ENCODE measurements at places on chromosomes 6 and 20.

- DNase-seq = no peak
Measured at GRCh38 chr6:15888798-15889772, 226.3 kb upstream of the DTNBP1 start.

DNA sequence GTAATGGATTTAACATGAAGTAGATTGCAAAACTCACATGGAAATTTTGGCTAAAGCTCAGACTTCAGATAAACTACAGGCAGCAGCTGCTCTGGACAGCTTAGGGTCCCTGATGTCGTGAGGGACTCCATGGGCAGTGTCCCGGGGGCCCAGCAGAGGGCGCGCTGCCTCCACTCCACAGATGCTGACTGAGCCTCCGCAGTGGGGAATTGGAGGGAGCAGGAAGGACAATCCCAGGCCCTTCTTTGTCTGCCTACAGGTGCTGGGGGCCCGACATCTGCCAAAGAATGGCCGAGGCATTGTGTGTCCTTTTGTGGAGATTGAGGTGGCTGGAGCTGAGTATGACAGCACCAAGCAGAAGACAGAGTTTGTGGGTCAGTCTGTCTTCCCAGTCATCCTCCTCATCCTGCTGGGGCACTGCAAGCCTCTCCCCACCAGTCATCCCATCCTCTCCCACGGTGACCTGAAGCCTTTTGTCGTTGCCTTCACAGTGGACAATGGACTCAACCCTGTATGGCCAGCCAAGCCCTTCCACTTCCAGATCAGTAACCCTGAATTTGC lies 35.9 kb downstream of the PLCG1 start:
- peak; percentile 52 for DNase-seq

DNA sequence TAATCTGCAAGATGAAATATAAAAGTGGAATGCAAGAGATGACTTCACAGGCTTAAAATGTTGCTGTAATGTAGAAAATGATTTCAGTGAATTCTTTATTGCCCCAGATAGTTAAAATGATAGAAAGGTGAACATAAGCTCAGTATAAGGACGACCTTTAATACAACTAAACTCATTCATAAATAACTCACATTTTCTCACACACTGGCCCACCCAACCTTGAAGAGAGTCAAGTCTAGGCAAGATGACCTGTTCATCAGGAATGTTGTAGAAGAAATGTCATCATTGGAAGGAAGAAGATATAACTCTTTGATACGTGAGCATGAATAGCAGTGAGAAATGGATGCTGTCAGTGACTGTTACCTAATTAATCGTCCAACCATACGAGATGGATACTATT lies 111.1 kb upstream of the SASH1 start:
- no peak for DNase-seq

GRCh38 chr6:49531774-49532569 lies 18.5 kb upstream of the C6orf141 start:
- peak; percentile 40 for DNase-seq

- DNase-seq = no peak
Measured at GRCh38 chr20:48034751-48035150, 249.5 kb upstream of the SULF2 start.

DNA sequence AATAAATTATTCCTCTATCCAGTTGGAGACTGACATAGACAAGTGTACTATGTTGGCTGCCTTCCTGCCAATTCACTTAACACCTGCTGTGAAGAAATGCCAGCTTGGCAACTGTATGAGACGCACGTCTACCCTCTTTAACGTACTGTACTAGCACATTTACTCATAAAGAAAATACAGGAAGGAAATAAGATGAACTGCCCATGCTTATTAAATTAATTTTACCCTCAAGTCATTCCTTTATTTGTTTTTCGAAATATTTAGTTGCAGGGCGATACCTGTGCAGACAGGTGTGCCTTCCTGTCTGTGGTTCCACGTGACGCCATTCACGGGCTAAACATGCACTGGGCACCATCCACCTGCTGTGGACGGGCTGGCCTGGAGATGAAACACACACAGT lies 52.0 kb downstream of the PSMG4 start:
- DNase-seq = no peak

GRCh38 chr20:35129647-35130069 lies 17.5 kb downstream of the EDEM2 start:
- DNase-seq = no peak

GRCh38 chr20:653110-653589 lies at the start of gene SRXN1:
SRXN1 (minus strand) TSS chr20:653200; CDS start chr20:653185, 15 bp downstream.
- peak; percentile 86 for DNase-seq

DNA sequence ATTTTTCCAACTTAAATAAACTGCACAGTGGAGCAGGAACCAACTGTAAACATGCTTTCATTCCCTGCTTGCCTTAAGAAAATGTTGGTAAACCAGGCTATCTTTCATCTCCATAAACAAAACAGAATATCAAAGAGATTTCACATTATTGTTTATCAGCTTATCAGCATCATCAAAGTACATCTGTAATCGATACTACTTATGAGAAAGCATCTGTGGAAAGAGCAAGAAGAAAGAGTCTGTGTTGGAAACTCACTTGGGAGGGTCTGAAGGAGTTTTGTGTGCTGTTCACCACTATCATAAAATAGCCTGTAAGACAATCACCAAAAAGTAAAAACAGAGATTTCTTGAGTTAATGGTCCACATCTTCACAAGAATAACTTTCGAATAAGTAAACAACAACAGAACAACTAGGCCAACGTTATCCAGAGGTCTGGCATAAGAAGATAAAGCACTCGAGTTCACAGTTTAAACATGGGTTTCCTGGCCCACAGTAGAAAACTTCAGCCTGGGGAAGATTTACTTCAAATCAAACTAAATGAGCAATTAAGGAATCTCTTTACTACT lies 47.9 kb downstream of the EPB41L2 start:
- DNase-seq = no peak
